Pancreas (tissue), 10 donors: ENCODE measurements at places on chromosomes 5 and 9. TPM values are rescaled to one million over a fixed set of nuclear protein-coding genes. Genes with fewer than 3 reads are reported as not detected.

GRCh38 chr5:121408778-121409177 is 442.9 kb upstream of the FTMT start:
- no peak for DNase-seq

- no peak for DNase-seq
Measured at GRCh38 chr5:99355881-99356280, 427.1 kb upstream of the CHD1 start.

GRCh38 chr9:88814577-88814976 is 176.7 kb upstream of the S1PR3 start:
- no peak for DNase-seq

DNA sequence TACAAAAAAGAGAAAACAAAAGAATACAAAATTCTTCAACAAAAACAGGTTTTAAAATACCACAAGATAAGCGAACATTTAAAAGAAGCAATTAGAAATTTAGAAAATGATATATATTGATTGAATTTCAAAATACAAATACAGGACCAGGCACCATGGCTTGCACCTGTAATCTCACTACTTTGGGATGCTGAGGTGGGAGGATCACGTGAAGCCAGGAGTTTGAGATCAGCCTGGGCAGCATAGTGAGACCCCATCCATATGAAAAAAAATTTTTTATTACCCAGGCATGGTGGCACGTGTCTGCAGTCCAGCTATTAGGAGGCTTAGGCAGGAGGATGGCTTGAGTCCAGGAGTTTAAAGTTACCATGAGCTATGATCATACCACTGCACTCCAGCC is 109.9 kb upstream of the SLC30A5 start:
- no peak for DNase-seq

DNA sequence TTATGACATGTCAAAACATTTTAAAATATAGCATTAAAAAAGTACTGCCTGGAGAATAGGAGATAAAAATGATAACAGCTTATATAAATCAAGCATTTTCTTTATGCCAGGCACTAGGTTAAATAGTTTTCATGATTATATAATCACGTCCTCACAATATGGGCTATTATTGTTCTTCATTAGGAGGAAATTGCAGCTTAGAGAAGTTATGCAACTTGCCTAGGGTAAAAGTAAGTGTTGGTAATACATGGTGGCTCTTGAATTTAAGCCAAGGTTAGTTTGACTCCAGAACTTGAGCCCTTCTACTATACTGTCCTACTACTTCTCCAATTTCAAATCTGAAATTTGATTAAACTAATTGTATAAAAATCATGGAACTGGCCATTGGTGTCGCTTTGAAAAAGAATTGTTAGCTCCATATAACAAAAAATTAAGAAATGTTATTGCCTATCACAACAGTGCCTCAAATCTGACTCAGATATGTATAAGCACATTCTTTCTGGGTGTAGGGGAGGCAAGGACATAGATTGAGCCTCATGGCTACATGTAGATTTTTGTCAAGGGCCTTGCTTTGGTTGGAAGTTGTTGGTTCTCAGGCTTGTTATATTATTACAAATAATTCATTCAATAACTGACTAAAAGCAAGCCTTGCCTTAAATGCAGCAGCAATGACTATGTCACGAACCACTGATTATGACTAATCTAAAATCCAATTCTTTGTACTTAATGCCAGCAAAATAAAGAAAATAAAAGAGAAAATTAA is 223.5 kb upstream of the DAB2 start:
- no peak for DNase-seq

The SLC6A7 gene
- total RNA-seq, result not detected
